ENCODE measurements at places on chromosomes 12 and 14.

- DNase-seq: no peak
These were observed 129.6 kb upstream of the CDKN3 start for GRCh38 chr14:54267172-54267571.

- DNase-seq: peak; percentile 38
These were observed at the start of gene LTBR for GRCh38 chr12:6383572-6384498. Gene LTBR, plus strand, starts transcription at chr12:6384162. Its CDS starts 197 bp downstream, at chr12:6384359.

DNA sequence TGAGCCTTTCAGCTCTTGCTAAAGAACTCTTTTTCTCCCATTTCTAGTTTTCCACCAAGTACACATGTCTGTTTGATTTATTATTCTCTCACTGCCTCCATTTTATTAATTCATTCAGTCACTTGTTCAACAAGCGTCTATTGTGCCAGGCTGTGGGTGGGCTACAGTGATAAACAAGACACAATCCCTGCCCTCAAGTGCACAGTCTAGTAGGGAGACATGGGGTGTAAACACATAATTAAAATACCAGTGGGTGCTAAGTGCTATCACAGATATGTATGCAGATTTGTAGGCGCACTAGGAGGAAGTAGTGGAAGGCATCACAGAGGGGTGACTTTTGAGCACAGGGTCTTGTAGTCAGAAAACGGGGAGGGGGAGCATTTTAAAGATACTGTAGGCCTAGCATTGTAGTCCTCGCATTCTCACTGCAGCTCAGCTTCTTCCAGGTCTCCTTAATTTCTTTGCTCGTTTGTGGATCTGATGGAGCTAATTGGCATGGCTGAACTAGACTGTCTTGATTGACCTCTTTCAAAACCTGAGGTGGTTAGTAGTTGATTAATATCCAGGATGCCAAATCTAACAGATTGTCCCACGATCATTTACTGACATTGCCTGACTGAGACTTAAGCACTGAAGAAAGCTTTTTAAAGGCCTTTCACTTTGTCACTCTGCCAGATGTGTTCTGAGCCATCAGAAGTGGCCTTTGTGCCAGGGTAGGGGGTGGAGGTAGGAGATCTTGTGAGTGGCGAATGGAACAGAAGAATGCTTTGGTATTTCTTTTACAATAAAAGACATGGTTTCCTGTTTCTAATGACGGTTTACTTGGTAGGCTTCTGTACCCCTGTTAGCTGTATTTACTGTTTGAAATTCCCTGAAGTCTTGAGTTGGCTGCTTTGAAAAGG lies 116.9 kb downstream of the DIP2B start:
- DNase-seq: no peak

DNA sequence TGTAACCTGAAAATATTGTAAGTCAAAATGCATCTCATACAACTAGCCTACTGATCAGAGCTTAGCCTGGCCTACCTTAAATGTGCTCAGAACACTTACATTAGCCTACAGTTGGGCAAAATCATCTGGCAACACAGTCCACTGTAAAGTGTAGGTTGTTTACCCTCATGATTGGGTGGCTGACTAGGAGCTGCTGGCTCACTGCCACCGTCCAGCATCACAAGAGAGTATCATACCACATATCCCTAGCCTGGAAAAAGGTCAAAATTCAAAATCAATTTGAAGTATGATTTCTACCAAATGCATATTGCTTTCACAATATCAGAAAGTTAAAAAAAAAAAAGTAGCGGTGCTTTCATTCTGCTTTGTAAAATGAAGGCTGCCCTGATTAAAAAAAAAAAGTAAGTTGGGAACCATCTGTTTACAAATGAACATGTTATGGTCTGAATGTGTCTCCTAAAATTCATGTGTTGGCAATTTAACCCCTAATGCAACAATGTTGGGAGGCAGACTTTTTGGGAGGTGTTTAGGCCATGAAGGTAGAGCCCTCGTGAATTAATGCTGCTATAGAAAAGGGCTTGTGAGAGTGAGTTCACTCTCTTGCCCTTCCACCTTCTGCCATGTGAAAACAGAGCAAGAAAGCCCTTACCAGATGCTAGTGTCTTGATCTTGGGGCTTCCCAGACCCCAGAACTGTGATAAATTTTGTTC lies 211.8 kb downstream of the PPM1H start:
- no peak for DNase-seq

GRCh38 chr12:111780166-111780565 lies 13.4 kb downstream of the ALDH2 start:
- DNase-seq: no peak

DNA sequence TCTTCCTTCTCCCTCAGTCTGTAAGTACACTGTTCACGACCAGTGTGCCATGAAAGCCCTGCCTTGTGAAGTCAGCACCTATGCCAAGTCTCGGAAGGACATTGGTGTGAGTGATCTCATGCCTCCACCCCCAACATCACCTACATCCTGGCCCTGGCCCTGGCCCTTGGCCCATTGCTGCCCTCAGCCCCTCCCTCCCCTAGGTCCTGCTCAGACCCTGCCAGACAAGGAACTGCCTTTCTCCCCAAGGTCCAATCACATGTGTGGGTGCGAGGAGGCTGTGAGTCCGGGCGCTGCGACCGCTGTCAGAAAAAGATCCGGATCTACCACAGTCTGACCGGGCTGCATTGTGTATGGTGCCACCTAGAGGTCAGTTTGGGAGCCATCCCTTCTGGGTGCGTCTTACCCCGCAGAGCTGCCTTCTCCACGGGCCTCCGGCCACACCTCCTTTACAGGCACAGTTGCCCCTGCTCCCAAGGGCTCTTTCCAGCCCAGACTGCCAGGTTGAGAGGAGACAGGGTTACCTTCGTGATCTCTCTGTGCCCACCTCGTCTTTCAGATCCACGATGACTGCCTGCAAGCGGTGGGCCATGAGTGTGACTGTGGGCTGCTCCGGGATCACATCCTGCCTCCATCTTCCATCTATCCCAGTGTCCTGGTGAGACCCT lies 9.2 kb downstream of the DGKA start:
- DNase-seq: peak; percentile 87

DNA sequence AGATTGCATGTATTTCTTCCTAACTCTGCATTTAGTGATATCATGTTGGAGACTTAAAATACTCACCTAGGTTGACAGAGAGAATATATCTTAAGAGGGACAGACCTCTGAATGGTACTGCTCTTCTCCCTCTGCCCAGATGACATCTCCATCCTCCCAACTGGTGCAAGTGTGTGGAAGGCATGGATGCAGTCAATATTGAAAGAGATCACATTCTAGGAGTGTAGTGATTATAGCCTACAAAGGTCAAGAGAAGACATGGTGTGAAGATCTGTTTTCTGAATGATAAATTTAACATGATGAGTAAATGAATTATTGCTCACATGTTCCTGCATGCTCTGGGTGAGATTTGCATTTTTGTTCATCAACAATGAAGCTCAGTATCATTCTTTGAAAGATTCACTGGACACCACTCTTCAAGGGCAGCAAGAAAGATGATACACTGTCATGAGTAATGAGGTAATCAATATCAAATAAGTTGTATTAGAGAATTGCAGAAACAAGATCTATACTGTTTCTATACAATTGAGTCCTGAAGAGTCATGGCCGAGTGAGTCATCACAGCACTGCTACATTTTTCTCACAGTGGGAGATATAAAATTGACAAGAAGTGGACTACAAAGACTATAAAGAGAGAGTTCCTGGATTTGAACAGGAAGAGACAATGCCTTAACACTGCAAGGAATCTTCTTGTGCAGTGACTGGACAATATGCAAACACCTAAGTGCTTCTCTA lies 183.3 kb upstream of the KRR1 start:
- DNase-seq: no peak

DNA sequence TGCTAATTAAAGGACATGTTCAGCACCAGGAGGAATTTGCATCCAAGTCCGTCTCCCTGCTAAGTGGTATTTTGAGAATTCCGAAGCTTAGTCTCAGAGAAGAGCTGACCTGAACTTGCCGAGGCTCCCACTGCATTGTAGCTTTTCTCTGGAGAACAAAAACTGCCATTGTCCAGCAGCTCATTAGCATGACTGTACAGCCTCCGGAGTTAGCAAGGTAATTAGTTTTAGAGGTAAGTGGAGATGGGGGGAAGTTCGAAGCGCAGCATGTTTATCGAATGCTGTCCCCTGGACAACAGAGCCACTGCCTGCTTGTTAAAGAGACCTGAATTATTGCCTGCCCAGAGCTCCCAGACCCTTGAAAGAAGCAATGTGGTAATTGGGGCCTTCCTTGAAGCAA lies 160.3 kb upstream of the PELI2 start:
- DNase-seq: no peak

DNA sequence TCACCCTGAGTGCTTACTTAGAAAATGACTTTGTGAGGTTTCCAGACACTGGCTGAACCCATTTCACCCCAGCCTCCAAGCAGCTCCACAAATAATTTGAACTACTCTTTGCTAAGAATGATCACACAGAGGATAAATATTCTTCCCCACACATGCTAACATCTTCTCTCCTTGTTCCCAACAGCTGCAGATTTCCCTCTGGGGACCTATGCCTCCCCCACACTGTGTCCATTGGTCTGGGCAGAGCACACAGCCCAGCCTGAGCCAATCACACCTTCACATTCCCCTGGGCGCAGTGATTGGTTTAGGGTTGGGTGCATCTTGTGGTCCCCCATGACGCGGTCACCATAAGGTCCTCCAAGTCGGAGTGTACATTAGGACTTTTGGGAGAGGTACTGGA lies 6.9 kb downstream of the SDR9C7 start:
- DNase-seq: no peak

DNA sequence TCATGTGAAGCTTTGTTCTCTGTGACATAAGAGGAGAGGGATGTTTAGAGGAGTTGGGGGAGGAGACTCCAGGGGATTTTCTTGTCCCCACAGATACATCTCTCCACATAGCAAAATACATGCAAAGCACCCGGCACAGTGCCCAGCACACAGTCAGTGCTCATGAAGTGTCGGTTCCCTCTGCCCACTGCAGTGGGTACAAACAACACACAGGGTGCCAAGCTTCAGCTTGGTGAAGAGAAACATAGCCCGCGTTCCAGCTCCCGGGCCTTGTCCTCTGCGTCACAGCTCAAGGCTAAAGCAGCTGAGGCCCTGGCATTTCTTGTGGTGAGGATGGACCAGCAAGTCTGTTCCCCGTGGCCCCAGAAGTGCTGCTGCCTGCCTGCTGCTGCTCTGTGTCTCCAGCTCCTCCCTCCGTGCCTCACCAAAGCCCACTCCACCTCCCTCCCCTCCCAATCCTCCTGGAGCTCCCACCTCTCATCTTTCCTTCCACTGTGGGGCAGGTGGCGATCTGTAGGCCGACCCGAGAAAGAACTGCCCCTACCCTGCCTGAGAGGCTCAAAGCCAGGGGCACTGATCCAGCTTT lies 57.0 kb upstream of the FKBP4 start:
- DNase-seq: no peak

DNA sequence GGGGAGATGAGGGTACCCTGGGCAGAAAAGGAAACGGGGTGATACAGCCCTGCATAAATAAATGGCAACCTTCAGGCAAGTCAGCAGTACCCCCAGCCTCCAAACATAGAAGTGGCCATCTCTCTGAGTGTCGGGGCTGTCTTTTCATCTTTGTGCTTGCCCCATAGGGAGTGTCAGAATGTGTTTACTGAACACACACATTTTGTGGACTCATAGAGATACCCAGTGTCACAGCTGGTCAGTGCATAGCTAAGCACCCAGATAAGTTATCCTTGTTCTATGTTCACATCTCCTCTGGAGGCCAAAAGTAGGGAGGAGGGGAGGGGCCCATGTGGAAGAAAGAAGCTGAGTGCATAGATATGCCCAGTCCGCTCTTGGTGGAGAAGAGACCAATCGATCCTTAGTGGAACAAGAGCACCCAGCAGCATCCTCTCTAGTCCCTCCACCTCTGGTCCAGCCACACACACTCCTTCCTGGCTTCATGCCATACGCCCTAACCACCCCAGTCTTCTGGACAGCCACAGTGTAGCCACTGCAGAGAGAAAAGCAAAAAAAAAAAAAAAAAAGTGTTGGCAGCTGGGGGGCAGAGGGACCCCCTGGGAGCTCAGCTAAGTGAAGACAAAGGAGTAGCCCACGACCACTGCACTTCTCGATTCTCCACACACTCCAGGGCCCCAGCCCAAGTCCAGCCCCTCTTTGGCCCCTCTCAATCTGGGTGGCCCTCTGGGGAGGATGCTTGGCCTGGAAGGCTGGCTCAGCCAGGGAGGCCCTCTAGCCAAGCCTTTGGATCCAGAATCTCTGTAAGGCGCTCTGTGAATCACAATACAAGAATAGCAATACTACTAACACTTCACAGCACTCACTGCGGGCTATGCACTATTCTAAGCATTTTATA lies 2.6 kb downstream of the ITGA7 start:
- no peak for DNase-seq

DNA sequence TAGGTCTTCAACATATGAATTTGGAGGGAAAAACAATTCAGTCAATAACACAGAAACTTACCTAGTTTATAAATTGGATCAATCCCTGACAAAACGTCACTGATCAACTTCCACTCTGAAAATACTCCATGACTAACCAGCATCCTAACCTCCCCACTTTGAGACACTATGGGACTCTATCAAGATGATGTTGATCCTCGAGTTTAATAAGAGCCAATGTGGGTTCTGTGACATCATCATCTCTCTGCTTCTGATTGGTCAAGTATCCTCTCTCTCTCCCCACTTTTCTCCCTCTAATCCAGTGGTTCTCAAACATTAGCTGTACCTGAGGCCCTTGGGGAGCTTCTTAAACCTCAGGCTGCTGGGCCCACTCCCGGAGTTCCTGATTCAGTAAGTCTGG lies at the start of gene SMCO2:
SMCO2 (plus strand) TSS at position 301 of the 400 bp plus-strand sequence. CDS start 23,896 bp downstream, outside the sequence.
- no peak for DNase-seq

GRCh38 chr14:39431416-39432178 lies 636 bp downstream of the FBXO33 start:
- DNase-seq: peak; percentile 47
